Activated naive CD4-positive, alpha-beta T cell treated with anti-CD3 and anti-CD28 coated beads for 36 hours (primary cell): ENCODE measurements at places on chromosomes 11 and 22. TPM values are rescaled to one million over a fixed set of nuclear protein-coding genes. Genes with fewer than 3 reads are reported as not detected.

Gene LRRN4CL
- total RNA-seq, result not detected

Gene MUC5B
- not detected for total RNA-seq

Gene POU2F3
- not detected for total RNA-seq

Gene CCDC82
- total RNA-seq, result 34.0 TPM

Gene TRIM6
- total RNA-seq, result 2.6 TPM

Gene PIK3IP1
- 27.4 TPM for total RNA-seq

Gene CEP164
- 24.6 TPM for total RNA-seq

Gene MS4A12
- total RNA-seq, result not detected

Gene CBX6
- 93.5 TPM for total RNA-seq

Gene KCTD14
- not detected for total RNA-seq

Gene CEP126
- total RNA-seq, result 1.1 TPM

Gene YPEL4
- 0.17 TPM for total RNA-seq

Gene TP53AIP1
- total RNA-seq, result not detected

Gene OLFML1
- not detected for total RNA-seq

DNA sequence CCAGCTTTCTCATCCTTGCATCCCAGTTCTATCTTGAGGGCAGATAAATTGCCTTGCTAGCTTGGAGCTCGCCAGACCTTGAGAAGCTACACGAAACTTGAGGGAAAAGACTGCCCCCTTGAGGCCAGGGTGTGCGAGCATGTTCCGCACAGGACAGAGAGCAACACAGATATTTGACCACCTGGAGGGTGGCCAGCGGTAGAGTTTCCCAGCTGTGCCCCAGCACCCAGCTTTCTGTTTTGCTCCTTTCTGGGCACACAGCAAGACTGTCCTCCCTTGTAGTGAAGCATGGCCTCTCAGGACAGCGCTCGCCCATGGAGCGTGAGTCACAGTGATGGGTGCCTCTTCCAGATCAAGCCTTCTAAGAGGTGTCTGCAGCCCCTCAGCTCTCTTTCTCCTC is 23.5 kb downstream of the SPATA19 start:
- DNase-seq, result peak; percentile 58

- DNase-seq, result no peak
Observed at GRCh38 chr11:116221351-116221750, 551.4 kb downstream of the BUD13 start.

DNA sequence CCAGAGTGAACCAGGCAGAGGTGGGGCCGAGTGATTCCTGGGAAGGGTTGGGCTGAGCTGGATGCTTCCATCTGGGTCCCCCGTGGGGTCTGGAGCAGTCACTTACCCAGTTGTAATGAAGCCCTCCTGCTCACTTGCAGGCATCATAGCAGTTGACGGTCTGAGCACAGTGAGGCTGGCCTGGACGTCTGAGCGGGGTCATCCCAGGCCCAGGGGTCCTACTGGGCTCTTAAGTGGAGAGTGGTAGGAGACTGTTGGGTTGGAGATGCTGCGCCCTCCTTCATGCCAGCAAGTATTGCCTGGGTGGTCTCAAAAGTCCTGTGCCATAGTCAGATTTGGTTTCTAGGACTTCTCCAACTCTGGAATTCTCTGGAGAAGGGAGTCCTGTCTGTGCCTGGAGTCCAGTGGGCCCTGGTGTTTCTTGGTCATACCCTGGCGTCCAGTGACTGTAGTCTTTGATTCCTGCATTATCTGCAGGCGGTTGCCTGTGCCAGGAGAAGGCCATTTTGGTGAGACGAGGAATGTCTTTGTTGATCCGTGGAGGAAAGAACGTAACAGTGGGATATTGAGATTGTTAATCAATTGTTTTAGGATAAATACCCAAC is 82.3 kb downstream of the TBC1D22A start:
- no peak for DNase-seq

GRCh38 chr11:133948711-133949110 is 8.1 kb downstream of the IGSF9B start:
- DNase-seq, result no peak

- no peak for DNase-seq
Observed at GRCh38 chr11:113137713-113138529, 176.5 kb upstream of the TTC12 start.

DNA sequence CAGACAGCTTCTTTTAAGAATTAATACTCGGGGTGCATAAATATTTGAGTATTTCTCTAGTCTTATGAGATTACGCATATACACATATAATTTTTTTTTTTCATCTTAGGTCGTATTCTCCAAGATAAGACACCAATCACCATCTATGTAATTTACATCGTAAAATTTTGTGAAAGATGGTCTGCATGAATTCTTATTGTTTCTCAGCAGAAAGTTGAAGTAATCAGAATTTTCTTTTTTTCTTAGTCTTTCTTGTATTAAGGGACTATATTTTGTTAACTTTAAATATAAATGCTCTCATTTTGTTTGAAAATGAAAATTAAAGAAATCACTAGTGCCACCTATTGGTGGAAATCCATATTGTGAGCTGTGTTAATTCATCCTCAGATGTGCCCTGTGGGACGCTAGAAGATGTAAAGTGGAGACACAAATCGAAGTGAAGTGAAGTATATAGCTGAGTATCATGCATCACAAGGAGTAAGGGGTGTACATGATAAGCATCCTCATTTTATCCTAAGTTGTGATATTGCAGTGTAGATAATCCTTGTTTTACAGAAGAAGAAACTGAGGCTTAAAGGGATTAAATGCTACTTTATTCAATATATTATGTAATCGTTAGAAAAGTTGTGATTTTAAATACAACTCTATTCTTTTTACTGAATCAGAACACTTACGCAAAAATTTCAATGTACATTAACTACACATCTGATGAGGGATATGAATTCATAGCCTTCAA is 2084.3 kb downstream of the LRRC4C start:
- no peak for DNase-seq

- DNase-seq, result no peak
Observed at GRCh38 chr11:69488543-69488940, 7.1 kb downstream of the LINC01488 start.

DNA sequence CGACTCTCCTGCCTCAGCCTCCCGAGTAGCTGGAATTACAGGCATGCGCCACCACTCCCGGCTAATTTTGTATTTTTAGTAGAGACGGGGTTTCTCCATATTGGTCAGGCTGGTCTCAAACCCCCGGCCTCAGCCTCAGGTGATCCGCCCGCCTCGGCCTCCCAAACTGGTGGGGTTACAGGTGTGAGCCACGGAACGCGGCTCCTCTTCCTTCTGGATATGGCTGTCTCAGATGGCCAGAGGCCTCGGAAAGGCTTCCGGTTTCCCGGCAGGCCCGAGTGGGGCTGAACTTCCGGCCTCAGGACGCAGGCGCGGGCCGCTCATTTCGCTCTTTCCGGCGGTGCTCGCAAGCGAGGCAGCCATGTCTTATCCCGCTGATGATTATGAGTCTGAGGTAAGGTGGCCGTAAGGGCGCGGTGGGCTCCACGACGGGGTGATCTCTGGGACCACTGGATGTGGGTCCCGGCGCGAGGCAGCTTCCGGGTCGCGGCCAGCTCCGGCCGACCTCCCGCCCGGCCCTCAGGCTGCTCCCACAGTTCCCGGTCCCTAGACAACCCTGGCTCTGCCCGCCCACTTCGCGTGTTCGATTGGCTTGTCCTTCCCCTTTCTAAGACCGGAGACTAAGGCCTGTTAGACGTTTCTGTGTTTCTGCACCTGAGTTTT is at the start of gene EIF3L:
TSS of gene EIF3L (plus strand) at position 331 of the 663 bp plus-strand sequence. CDS start at position 362, 31 bp downstream.
- DNase-seq, result peak; percentile 93

- DNase-seq, result no peak
Observed at GRCh38 chr11:104734998-104735397, 163.3 kb downstream of the CASP12 start.

DNA sequence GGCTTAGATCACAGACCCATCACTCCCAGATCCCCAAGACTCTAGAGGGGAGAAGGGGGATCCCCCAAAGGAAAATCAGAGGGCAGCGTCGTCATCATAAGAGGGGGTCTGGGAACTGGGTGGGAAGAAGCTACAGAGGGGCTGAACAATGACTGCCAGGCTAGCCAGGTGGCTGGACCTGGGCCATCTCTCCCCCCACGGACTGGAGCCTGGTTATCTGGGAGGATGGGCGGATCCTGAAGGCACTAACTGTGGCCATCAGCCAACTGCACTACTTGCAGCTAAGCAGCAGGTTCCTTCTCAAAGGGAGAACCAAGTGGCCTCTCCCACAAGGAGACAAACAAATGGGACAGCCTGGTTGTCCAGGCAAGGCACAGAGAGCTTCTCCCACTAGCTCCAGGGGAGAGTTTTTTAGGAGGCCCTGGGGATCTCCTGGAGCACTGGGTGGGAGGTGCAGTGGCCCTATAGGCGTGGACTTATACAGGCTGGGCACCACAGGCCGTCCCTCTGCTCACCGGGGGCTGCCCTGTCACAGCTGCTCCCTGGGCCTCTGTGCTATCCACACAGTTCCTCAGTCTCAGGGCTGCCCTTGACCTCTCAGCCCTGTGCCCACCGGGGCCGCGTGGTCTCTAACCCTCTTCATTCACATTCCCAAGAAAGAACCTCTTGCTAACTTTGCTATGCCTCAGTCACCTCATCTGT is 15.4 kb downstream of the P2RY6 start:
- DNase-seq, result no peak

GRCh38 chr11:36222831-36223635 is 66.2 kb downstream of the COMMD9 start:
- DNase-seq, result no peak

GRCh38 chr22:23073526-23074229 is 3.4 kb downstream of the GNAZ start:
- DNase-seq, result no peak

- DNase-seq, result no peak
Observed at GRCh38 chr22:20141186-20142077, 9.4 kb downstream of the CCDC188 start.

DNA sequence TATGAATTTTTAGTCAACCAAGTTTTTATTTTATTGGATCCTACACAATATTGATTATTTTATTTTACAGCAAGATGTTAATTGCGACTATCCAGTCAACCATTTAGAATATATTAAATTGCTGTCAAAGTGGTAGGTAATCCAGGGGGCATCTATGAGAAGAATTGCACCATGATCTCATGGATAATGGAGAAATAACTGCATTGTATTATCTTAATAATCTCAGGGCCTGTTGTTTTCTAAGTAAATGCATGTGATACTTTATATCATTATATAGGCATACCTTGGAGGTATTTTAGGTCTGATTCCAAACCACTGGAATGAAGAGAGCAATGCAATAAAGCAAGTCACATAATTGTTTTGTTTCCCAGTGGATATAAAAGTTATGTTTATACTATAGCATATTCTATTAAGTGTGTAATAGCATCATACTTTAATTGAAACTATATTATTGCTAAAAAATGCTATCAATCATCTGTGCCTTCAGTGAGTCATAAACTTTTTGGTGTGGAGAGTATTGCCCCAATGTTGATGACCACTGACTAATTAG is 595.4 kb upstream of the CHORDC1 start:
- DNase-seq, result no peak

DNA sequence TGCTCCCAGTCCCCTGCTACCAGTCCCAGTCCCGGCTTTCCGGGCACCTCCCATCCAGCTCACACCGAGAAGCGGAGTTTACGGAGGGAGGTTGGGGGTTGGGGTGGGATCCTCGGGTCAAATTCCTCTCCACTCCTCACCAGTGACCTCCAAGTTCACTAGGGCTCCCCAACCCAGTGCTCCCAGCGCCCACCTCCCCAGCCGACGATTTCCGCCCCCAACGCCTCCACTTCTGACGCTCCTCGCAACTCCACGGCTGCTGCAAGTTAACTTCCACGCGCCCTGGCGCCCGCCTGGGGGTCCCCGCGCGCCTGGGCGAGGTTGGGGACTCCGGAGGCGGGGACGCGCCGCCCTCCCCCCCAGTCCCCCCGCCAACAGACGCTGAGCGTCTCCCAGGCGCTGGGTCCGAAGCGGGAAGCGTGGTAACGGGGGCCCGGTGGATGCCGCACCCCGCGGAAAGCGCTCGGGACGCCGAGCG is 526 bp downstream of the TPST2 start:
- peak; percentile 46 for DNase-seq

DNA sequence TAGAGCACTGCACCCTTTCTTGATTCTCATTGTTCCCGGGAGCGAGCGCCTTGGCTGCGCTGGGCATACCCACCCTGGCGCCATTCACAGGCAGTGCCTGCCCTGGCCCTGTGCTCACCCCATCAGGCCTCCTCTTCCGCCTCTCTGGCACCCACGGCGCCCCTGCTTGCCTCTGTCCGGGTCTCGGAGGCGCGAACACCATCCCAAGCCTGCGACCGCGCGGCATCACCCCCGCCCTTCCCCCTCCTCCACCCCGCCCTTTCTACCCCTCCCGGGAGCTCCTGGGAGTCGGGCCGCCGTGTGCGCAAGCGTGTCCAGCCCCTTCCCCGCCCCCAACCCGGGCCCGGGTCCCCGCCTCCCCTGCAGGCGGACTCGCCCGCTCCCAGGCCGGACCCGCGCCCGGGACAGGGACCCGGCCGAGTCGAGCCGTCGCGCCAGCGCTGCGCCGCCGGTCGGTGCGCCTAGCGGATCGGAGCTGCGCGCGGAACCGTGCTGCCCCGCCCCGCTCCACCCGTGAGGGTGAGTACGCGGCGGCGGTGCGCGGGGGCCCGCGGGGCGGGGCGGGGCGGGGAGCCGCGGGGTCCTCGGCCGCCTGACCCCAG is at the start of gene ST3GAL4:
TSS of gene ST3GAL4 (plus strand) at position 363 of the 602 bp plus-strand sequence. CDS start 50,470 bp downstream, outside the sequence.
- peak; percentile 76 for DNase-seq

- no peak for DNase-seq
Observed at GRCh38 chr11:111836162-111836561, 35.2 kb downstream of the ALG9 start.

- DNase-seq, result no peak
Observed at GRCh38 chr11:47071341-47071740, 105.3 kb downstream of the ARFGAP2 start.

DNA sequence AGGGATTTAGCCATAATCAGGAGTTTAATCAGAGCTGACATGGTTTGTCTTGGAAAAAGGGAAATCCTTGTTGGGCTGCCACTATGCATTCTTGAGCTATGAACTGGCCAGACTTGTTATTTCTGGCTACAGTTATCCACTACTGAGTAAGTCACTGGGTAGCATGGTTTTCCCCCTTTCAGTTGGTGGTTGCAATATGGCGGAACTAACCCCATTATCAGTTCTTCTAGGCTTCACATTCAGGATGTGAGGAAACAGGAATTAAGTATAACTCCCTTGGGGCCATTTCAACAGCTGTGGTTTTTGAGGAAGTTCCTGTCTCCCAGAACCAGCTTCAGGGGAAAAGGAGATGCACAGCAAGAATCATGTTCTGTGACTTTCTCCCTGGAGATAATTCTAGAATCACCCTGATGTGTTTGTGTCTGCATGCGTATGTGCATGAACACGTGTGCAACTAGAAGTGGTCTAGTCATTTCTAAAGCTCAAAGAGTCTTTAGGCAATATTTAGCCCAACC is 103.0 kb upstream of the CD44 start:
- DNase-seq, result no peak

GRCh38 chr11:9025101-9025850 is 21.5 kb upstream of the NRIP3 start:
- DNase-seq, result no peak
